Stimulated activated CD4-positive, alpha-beta T cell treated with anti-CD3 and anti-CD28 coated beads, Interleukin-1b, Interleukin-23, amount 100 ng/mL, for 1 hour (primary cell): ENCODE measurements at places on chromosomes 6 and 20.

DNA sequence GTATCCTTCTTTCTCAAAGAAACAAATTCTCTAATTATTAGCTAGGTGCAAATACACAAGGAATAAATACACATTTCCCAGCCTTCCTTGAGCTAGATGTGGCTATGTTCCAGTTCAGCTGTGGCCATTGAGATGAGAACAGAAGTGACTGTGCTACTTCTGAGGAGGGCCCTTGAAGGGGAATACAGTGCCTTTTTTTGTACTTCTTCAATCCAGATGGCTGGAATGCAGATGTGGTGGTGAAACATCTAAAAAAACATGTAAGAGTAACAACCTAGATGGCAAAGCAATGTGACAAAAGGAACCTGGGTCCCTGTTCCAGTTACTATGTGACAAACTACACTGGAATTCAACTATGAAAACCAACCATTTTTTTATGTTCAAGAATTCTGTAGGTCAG, 115.4 kb upstream of the DST start:
- DNase-seq = no peak

DNA sequence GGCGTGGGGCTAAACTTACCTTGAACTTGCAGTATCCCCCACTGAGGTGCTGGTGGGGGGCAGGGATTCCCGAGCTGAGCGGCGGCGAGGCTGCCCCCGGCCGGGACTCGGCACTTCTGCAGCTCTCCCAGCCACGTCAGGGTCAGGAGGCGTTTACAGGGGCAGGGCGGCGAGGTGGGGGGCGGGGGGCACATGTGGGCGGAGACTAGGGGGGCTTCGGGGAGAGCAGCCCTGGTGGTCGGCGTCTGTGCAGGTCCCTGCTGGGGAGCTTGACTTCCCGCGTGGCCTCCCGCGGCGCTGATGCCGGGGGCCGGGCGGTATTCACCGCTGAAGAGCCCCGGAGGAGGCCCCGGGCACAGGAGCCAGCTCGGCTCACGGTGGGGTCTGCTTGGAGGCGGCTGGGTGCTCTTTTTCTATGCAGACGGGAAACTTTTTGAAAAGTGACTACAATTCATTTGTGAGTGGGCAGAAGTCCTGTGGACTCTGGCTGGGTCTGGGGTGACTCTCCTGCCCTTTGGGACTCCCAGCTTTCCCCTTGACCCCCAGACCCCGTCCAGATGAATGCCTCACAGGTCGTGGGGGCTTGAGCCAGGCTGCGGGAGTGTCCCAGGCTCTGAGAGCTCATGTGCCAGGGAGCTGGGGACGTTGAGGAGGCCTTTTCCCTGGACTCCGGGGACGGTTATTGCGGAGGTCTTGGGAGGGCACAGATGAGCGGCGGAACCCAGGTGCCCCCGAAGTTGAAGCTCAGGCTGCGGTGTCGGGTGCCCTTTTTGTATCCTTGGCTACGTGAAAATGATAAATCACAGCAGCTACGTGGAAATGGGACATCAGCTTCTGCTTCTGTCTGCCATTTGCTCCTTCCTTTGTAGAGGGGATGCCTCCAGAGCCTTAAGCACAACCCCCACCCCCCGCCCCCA, 75.9 kb upstream of the GATA5 start:
- DNase-seq = no peak

- DNase-seq = no peak
Observed at GRCh38 chr6:35094183-35094582, 47.0 kb downstream of the TCP11 start.

- DNase-seq = no peak
Observed at GRCh38 chr6:117917176-117917575, 10.1 kb downstream of the SLC35F1 start.

DNA sequence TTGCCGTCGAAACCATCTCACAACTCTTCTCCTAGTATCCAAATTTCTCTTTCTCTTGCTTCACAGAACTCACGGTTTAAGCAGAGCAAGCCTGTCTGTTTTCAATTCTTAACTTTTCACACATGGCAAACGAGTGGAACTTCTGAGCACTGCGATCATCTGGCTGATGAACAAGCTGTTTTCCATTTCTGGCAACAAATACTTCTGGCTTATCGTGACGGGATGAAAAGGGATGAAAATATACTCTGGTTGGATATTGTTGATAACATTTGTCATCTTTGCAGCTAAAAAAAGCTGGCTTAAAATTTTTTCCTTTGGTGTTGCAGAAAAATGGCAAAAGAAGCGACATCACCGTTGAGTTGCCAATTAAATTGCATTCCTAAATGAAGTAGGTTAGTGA, 515.2 kb upstream of the JARID2 start:
- DNase-seq = no peak

DNA sequence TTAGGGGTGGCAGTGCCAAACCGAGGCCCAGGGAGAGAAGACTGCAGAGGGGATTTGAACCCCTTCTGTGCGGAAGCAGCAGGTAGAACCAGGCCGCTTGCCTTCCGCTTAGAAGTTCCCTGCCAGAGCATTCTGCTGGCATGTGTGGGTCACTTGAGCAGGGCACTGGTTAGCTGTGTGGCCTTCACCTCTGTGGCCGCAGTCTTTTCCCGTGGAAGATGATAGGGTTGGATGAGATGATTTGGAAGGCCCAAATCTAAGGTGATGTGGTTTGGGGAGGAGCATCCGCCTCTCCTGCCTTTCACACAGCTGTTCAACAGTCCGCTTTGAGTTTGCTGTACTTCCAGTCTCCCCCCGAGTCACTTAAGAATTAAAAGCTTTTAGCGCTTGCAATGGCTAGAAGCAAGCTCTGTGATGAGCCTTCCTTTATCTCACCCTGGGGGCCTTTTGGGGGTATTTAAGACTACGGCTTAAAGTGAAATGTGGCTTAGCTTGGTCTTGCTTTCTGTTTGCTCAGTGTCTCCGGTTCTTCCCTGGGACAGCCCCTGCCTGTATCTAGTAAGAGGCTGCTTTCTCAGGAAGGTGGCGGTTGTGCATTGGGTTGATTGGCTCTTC, 743 bp downstream of the CMTR1 start:
- DNase-seq = peak; percentile 13

DNA sequence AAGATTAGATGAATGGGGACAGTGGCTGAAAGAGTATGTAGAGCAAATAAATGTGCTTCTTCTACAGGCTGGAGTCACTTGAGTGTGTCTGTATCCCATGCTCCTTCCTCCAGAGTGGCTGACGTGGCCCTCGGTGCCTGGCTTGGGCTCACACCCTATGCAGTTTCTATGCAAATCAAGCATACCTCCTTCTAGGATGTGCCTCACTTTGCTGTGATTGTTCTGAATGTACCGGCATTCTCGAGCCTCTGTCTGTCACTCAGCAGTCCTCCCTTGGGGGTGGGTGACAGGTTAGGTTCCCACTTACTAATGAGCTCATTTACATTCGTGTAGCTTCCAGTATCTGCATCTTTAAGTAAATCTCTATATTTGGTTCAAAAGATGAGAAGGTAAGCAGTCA, 55.1 kb upstream of the HDDC2 start:
- DNase-seq = no peak

DNA sequence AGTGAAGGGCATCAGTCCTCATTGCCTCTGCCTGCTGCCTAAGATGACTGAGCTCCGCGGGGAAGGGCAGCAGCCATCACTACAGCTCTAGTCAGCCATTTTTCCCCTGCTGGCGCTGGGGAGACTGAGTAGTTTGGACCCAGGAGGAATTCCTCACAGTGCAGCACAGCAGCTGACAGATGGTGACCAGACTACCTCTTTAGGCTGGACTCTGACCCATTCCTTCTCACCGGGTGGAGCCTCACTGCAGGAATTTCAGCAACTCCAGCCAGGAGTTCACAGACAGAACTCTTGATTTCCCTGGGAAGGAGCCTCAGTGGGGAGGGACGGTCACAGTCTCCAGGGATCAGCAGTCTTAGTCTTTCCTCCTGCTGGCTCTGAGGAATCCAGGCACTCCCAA, 492.0 kb upstream of the MMS22L start:
- DNase-seq = no peak

GRCh38 chr20:31720486-31721407, 1.9 kb downstream of the BCL2L1 start:
- DNase-seq = no peak

- DNase-seq = no peak
Observed at GRCh38 chr20:41526327-41526726, 91.8 kb downstream of the CHD6 start.

GRCh38 chr20:33653900-33654596, 8.1 kb upstream of the C20orf144 start:
- no peak for DNase-seq

- DNase-seq = no peak
Observed at GRCh38 chr20:33687370-33687915, 1.3 kb upstream of the E2F1 start.
